ENCODE measurements at places on chromosomes 7 and 10. TPM values are rescaled to one million over a fixed set of nuclear protein-coding genes. Genes with fewer than 3 reads are reported as not detected.
A peak's percentile ranks its signal among the peaks of the same experiment; 100 is the strongest.

Gene COL26A1
- not detected for total RNA-seq

- DNase-seq = no peak
- no peak overlapping the region for H3K27ac ChIP-seq
- no peak overlapping the region for H3K4me3 ChIP-seq
- no peaks in the 10 kb centered on the region for H3K36me3 ChIP-seq
Observed at GRCh38 chr7:4050126-4050660, 631.9 kb upstream of the FOXK1 start.

DNA sequence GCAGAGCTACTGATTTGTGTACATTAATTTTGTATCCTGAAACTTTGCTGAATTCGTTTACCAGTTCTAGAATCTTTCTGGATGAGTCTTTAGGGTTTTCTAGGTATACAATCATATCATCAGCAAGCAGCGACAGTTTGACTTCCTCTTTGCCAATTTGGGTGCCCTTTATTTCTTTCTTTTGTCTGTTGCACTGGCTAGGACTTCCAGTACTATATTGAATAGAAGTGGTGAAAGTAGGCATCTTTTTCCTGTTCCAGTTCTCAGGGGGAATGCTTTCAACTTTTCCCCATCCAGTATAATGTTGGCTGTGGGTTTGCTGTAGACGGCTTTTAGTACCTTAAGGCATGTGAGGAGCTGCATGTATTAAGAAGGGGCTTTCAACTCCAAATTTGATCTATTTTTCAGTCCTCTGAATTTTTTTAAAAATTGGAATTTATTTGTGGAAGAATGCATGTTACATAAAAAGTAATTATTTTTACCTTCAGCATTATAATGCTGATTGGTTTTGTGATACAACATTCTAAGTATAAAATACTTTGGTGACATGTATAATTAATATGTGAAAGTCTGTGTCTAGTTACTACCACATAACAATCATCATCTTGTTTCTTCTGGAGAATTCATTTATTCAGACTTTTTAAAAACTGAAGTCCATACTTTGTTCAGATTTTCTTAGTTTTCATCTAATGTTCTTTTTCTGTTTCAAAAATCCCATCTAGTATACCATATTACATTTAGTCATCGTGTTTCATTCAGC lies 49.6 kb downstream of the CPED1 start:
- no peak for DNase-seq
- H3K4me1 ChIP-seq = no peaks in the 10 kb centered on the region
- H3K27me3 ChIP-seq = no peaks in the 10 kb centered on the region
- H3K27ac ChIP-seq = no peak overlapping the region
- H3K36me3 ChIP-seq = no peaks in the 10 kb centered on the region
- no peak overlapping the region for H3K4me3 ChIP-seq

Gene NPSR1
- total RNA-seq = not detected

DNA sequence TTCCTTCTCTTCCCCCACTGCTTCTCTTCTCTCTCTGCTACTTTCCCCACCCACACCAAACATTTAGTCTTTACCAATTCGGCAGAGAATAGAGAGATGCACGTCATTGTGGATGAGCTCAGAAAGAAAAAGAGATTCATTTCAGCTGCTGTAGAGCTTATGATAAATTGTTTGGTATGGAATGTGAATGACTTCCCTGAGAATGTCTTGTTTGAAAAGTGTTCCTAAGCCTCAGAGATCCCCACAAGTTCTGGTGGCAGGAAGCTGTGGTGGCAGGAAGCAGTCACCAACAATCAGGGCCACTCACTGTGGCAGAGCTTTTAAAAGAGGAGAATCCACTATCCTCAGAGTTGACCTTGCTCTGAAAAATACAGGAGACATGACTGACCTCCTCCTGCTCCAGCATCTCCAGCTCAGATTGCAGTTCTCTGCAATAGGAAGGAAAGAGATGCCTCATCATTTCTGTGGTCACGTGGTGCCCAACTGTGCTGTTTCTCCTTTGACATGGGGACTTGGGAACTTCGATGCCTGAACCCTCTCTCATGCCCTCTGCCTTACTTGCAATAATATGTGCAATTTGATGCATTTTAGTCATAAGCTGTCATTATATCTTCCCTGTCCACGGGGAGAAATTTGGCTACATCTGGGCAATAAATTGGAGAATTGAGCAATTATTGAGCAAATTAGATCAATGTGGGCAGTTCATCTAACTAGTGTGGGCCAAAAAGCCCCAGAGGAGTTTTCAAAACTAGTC lies 76.5 kb downstream of the BMPER start:
- no peak overlapping the region for H3K27ac ChIP-seq
- DNase-seq = no peak
- H3K27me3 ChIP-seq = no peaks in the 10 kb centered on the region
- H3K36me3 ChIP-seq = no peaks in the 10 kb centered on the region

Gene TRIM50
- not detected for total RNA-seq

GRCh38 chr10:78934994-78935602 lies 133.7 kb upstream of the ZMIZ1 start:
- no peak overlapping the region for H3K27ac ChIP-seq
- H3K36me3 ChIP-seq = no peaks in the 10 kb centered on the region
- DNase-seq = no peak
- no peaks in the 10 kb centered on the region for H3K4me1 ChIP-seq

- H3K27ac ChIP-seq = no peak overlapping the region
- no peaks in the 10 kb centered on the region for H3K4me1 ChIP-seq
- H3K36me3 ChIP-seq = no peaks in the 10 kb centered on the region
- H3K4me3 ChIP-seq = no peak overlapping the region
- no peaks in the 10 kb centered on the region for H3K27me3 ChIP-seq
Observed at GRCh38 chr7:29871787-29872398, 65.6 kb downstream of the WIPF3 start.

DNA sequence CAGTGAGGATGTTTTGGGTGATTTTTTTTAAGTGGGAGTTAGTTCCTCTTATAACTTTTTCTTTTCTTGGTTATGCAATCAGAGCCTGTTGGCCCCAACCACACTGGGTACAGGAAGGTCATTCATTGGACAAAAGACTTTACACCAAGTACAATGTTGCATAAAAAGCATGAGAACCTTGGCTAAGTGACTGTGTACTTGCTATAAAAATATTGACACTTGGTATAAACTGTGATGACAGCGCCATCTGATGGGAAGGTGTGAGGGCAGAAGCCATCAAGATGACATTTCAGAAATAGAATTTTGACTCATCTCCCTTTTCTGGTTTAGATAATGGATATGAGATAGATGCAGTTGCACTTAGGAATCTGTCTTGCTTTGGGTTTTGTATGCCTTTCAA lies 126.4 kb upstream of the CCDC6 start:
- H3K4me3 ChIP-seq = no peak overlapping the region
- no peaks in the 10 kb centered on the region for H3K27me3 ChIP-seq
- no peaks in the 10 kb centered on the region for H3K4me1 ChIP-seq
- no peak for DNase-seq

- H3K4me1 ChIP-seq = peaks cover 20% of the 10 kb centered on the region
- no peaks in the 10 kb centered on the region for H3K27me3 ChIP-seq
- no peak overlapping the region for H3K27ac ChIP-seq
- H3K36me3 ChIP-seq = no peaks in the 10 kb centered on the region
Observed at GRCh38 chr7:1136841-1137516, 23.0 kb downstream of the ZFAND2A start.

Gene HYAL4
- total RNA-seq = not detected

Gene NYAP1
- 0.99 TPM for total RNA-seq

Gene TFR2
- 7.8 TPM for total RNA-seq

GRCh38 chr7:6271060-6271658 lies 1.3 kb downstream of the CYTH3 start:
- H3K27ac ChIP-seq = no peak overlapping the region
- no peaks in the 10 kb centered on the region for H3K36me3 ChIP-seq
- peak overlapping the region; percentile 76 for H3K4me3 ChIP-seq
- peaks cover 11% of the 10 kb centered on the region for H3K27me3 ChIP-seq
- peaks cover 22% of the 10 kb centered on the region for H3K4me1 ChIP-seq
- peak; percentile 31 for DNase-seq
